ENCODE measurements at places on chromosomes 4 and X.

DNA sequence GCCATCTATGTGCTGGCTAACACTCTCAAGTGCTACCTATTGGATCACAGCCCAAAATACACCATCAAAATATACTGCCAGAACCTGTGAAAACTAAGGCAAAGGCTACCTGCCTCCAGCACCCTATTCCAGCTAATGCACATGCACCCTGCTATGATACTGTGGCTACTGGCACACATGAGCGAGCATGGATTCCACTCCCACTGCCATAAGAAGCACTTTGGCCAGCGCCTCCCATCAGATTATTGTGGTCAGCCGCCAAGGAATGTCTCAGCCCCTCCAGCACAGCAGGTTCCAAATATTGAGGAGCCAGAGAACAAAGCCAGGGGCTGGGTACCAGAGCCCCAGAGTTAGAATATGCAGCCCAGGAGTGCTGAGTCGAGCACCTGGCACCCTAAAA is 32.5 kb upstream of the TMPRSS11F start:
- peak; percentile 33 for DNase-seq

GRCh38 chr4:120919358-120919757 is 3.2 kb downstream of the PRDM5 start:
- no peak for DNase-seq

- no peak for DNase-seq
Observed at GRCh38 chr4:88528861-88529260, 5.3 kb upstream of the PYURF start.

- no peak for DNase-seq
Observed at GRCh38 chr4:85452058-85452731, 22.8 kb upstream of the ARHGAP24 start.

GRCh38 chr4:133694416-133694815 is 507.2 kb downstream of the PABPC4L start:
- peak; percentile 60 for DNase-seq

GRCh38 chr4:185235843-185236503 is 26.6 kb downstream of the SNX25 start:
- no peak for DNase-seq

DNA sequence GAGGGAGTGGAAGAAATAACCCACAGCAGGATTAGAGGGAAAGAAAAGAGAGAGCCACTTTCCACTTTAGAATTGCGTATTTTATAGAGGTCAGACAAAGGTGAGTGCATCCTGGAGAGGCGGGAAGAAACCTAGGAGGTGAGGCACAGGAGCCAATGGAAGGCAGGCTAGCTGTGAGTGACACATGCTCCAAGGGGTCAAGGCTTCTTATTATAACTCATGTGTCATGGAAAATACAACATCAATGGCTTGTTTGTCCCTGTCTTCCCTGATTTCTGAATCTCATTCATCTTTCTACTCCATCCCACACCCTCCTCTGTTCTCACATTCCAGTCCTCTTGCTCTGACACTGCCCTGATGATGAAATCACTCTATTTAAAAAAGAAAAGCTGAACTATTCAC is 14.4 kb downstream of the ANXA3 start:
- peak; percentile 71 for DNase-seq

GRCh38 chr4:38157592-38157991 is 197.4 kb downstream of the PTTG2 start:
- no peak for DNase-seq

- no peak for DNase-seq
Observed at GRCh38 chr4:139207247-139207646, 30.2 kb upstream of the ELF2 start.

DNA sequence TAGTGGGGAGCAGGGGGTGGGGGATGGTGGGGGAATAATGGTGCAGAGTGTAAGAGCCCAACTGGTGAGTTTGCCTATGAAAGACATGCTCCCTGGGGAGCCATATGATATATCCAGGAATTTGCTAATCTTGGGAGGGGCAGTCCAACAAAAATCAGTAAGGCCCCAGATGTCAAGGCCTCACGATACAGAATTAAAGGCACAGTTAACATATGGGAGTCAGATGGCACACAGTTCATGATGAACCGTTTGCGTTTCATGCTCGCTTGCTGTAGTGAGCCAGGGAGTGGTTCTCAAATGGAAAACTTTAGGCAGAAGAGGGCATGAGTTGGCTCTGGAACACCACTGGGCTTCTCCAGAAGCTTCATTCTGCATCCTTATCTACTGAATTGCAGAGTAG is 33.9 kb upstream of the VCX2 start:
- no peak for DNase-seq

DNA sequence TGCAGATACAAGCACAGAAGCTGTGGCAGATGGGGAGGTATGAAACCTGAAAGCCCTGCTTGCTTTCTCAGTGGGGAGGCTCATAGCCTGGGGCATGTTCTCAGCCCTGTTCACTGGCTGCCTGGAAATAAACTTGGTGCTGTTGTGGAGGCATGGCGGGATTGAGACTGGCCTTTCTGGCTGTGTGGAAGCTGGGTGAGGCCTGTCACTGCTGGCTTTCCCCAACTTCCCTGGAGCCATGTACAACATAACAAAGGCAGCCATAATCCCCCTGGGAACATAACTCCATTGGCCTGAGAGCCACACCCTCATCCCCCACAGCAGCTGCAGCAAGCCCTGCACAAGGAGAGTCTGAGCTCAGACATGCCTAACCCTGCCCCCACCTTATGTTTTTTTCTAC is 237.7 kb upstream of the TLL1 start:
- no peak for DNase-seq

DNA sequence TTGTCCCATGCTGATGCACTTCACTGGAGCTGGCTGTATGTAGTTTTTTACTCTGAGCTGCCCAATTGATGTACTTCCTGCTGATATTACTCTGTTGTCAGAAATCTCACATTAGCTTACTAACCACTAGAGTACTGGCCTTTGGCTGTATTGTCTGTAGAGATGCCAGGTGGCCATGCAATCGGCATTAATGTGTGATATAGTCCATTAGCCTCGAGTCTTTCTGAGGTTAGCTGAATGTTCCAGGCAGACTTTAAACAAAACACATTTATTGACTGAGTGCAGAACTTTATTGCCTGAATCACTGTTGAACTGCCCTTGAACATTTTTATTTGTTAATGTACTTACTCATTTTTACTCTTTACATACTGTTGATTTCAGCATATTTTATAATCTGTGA is 335.2 kb downstream of the PCDH10 start:
- peak; percentile 65 for DNase-seq

GRCh38 chr4:158530381-158530780 is 8.7 kb downstream of the RXFP1 start:
- DNase-seq = peak; percentile 26
